ENCODE measurements at places on chromosomes 5 and 9.

GRCh38 chr9:114968671-114969070 lies 38.3 kb upstream of the TNFSF8 start:
- DNase-seq: no peak

GRCh38 chr9:87771316-87772006 lies 45.5 kb downstream of the CTSL start:
- no peak for DNase-seq

- DNase-seq: no peak
Observed at GRCh38 chr5:65359981-65360380, 121.7 kb downstream of the ADAMTS6 start.

GRCh38 chr9:134043531-134043988 lies 18.3 kb downstream of the BRD3OS start:
- no peak for DNase-seq

DNA sequence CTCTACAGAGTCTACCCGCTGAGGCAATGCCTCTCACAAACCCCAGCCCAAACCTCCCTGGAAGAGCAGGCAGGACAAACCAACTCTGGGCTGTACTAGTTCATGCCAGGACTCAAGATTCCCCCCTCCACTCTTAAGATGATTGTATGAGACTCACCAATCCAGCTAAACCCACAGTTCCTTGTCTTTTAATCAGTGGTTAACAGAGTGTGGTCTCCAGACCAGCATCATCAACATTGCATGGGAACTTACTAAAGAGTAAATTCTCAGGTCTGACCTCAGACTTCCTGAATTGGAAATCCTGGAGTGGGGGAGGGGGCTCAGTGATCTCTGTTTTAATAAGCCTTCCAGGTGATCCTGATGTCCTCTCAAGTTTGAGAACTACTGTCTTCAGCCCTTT lies 240.9 kb downstream of the GAS1 start:
- DNase-seq: no peak

DNA sequence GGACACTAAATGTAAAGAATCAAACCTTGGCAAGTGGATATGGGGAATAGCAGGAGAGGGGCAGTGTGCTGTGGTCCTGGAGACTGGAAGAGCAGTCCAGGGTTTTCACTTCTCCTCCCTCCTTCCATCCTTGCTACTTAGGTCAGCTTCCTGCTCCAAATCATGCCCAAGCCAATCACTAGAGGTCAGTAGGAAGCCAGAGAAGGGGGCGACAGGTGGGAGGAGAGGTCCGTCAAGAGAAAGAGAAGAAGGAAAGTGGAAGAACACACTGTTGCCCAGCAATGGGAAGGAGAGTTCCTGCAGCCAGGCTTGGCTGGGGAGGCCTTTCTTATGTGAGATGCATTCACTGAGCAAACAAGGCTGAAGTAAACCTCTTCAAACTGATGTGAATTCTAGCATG lies 289.6 kb downstream of the DTWD2 start:
- DNase-seq: no peak

GRCh38 chr5:154576429-154576806 lies 98.4 kb upstream of the HAND1 start:
- DNase-seq: no peak

GRCh38 chr9:129241725-129242124 lies 63.7 kb upstream of the IER5L start:
- DNase-seq: no peak

DNA sequence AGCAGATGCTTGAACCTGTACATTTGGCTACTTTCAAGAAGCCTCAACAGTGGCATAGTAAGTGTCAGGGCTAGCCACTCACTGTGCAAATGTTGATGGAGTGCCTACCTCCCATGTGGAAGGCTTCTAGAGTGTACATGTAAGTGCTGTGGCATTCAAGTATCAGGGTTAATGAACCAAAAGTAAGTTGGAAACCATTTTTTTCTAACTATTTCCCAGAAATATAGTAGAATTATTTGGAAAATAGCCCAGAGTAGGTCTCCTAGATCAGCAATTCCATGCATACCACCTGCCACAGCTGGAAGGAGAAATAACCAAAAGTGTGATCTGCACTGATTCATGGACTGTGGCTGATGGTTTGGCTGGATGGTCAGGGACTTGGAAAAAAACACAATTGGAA lies 53.3 kb downstream of the FOXD1 start:
- DNase-seq: no peak

GRCh38 chr5:995318-995717 lies 13.3 kb upstream of the NKD2 start:
- DNase-seq: no peak

GRCh38 chr5:179241764-179242370 lies 103.4 kb downstream of the ADAMTS2 start:
- DNase-seq: no peak

GRCh38 chr9:98479967-98480847 lies 224.8 kb upstream of the TBC1D2 start:
- no peak for DNase-seq

DNA sequence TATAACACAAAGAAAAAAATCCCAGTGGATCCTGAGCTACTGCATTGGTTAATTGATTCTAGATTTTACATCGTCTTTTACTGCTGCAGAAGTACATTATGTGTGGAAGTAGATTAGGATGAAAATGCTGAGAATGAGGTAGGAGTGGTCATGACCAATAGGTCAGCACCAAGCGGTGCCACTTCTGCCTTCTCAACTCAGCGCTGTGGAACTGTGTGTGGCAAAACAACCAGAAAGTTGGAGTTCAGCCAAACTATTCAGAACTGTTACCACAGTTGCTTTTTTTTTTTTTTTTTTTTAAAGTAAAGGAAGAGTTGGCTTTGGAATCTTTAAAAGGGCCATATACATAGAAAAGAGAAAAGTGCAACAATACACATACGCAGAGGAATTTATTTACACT lies 24.2 kb downstream of the POU5F2 start:
- DNase-seq: no peak
